NCI-H1092 treated with DMSO at 0.1 percent for 48 hours (cell line): ENCODE measurements at places on chromosomes 4 and X.

DNA sequence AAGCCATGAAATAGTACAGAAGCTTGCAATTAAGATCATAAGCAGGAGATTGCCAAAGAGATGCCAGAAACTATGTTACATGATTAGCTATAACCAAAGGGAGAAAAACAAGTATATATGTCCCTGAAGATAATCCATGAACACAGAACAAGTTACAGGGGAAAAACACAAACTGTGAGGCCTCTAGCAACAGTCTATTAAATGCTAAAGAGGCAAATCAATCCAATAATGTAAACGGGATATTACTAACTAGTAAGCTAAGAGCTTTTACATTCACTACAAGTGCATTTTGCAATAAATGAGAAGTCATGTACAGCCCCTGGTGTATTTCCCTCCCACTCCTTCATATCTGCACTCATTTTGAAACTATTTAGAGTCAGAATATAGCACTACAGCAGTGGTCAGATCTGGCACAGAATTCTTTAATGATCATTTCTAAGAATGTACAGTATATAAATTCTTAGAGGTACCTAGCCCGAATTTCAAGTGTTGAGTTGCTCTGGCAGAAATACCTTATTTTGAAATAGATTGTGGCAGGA, 449.8 kb upstream of the SMIM31 start:
- DNase-seq: no peak

DNA sequence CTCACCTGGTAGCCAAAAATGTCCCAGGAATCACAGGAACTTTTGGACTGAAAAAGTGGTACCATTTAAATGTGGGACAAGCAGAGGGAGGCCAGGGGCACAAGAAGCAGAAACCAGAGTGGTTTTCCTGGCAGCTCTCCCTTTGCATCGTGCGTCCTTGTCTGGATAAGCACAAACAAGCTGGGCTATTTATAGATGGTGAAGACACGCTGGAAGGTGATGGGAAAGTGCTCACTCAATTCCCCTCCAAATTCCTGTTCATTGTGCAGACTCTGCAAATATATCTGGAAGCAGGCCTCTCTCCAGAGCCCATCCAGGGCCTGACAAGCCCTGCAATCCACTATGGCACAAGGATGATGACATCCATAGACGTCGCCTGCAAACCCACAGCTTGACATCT, 63.6 kb upstream of the MAP3K15 start:
- no peak for DNase-seq

DNA sequence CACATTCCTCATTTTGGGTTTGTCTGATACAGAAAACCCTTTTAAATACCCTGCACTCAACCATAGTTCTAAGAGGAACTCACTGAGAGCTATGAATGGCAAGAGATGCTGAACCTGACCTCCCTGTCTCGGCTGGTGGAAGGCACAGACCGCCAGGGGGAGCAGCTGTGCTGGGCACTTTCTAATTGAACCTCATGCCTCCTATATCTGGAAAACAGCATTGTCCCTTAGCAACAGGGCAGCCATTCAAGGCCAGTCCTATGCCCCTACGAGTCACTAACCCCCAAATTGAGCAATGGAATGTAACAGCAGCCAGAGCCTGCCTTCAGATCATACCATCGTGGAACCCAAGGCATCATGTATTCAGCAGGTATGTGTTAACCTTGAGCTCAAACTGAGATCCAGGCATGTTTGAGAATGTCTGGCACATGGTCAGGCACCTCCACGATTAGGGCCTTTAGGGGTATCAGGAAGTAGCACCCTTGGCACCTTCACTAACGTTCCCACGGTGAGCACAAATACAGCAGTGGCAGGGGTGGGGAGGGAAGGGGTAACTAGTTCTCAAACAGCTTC, 5.1 kb downstream of the USP27X start:
- peak; percentile 73 for DNase-seq

GRCh38 chr4:19368800-19369199, 882.9 kb upstream of the SLIT2 start:
- no peak for DNase-seq

DNA sequence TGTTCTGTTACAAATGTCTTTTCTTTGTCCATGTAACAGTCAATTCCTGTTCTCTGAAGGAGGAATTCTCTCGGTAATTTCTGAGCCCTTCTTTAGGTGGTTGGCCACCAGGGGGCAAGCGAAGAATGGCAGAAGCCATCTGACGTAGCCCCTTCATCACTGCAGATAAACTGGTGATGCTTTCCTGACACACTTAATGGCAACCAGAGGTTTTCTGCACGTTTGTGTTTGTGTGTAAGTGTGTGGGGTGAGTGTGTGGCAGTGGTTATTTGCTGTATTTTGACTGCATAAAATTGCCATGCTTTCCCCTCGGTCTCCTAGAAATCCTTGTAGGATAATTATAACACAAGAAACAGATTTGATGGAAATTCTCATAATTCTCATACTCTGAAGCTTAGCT, 64.8 kb upstream of the STOX2 start:
- peak; percentile 60 for DNase-seq

- DNase-seq: no peak
Measured at GRCh38 chr4:128648021-128648420, 161.5 kb upstream of the JADE1 start.

DNA sequence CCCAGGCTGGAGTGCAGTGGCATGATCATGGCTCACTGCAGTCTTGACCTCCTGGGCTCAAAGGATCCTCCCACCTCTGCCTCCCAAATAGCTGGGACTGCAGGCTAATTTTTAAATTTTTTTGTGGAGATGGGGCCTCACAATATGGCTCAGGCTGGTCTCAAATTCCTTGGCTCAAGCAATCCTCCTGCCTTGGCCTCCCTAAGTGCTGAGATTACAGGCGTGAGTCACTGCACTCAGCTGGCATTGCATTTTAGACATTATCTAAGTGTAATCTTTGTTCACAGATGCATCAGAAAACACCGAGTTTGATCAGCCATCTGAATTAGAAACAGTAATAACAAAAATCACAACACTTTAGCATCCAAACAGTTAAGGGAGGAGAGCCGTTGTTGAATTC, 53.4 kb upstream of the CBR4 start:
- DNase-seq: no peak

DNA sequence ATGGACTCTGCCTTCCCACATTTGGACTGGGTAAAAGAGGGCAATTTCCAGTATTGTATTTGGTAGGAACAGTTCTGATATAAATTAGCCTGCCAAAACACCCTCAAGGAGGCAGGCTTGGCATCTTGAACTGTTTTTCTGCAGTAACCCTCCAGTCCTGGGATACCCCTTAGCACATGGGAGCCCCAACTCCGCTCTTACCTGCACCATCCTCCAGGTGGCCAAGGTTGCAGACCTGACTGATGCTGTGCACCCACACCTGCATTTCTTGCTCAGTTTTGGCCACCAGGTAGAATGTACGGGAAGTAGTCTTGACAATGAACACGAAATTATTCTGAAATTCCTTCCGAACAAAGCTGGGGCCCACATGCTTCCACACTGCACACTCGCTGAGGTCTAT, 35.1 kb downstream of the GAB3 start:
- DNase-seq: no peak

- DNase-seq: no peak
Measured at GRCh38 chr4:70749313-70749712, 27.5 kb downstream of the RUFY3 start.

DNA sequence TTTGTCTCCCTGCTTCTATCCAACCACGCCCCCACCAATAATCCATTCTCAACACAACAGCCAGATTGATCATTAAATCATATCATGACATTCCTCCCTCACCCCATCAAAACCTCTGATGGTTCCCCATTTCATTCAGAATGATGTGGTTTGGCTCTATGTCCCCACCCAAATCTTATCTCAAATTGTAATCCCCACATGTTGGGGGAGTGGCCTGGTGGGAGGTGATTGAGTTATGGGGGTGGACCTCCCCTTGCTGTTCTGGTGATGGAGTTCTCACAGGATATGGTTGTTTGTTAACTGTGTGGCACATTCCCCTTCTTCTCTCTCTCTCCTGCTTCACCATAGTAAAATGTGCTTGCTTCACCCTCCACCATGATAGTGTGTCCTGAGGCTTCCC, 23.3 kb downstream of the TRMT2B start:
- DNase-seq: no peak

- no peak for DNase-seq
Measured at GRCh38 chr4:159308566-159309340, 205.9 kb downstream of the RAPGEF2 start.

DNA sequence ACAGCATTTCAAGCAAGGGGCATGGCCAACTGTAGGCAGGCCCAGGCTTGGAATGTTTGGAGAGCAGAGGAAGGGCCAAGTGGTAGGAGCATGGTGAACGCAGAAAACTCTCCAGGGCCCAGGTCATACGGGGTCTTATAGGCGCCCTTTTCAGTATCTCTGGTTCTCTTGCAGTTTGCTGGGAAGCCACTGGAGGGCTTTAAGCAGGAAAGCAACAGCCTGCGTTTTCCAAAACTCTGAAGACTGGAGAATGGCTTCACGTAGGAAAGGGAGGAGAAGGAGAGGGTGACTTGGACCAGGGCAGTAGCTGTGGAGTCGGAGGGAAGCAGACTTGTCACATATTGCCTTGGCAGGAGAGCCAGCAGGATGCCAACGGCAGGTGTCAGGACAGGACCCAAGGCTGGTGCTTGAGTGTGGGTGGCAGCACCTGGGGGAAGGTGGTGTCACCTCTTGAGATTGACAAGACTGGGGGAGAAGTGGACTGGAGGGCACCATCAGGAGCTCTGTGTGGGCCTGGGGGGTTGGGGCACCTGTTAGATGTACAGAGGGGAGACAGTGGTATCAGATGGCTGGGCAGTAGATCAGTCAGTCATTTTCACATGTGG, 21.9 kb downstream of the TKTL1 start:
- DNase-seq: peak; percentile 15

DNA sequence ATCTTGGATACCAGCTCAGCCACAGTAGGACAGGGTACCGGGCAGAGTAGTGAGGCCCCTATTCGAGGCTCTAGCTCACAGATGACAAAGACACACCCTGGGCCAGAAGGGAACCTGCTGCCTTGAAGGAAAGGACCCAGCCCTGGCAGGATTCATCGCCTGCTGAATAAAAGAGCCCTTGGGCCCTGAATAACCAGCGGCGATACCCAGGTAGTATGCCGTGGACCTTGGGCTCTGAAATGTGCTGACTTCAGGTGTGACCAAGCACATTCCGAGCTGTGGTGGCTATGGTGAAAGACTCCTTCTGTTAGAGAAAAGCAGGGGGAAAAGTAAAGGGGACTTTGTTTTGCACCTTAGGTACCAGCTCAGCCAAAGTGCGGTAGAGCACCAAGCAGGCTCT, 14.6 kb downstream of the MED14 start:
- DNase-seq: no peak

DNA sequence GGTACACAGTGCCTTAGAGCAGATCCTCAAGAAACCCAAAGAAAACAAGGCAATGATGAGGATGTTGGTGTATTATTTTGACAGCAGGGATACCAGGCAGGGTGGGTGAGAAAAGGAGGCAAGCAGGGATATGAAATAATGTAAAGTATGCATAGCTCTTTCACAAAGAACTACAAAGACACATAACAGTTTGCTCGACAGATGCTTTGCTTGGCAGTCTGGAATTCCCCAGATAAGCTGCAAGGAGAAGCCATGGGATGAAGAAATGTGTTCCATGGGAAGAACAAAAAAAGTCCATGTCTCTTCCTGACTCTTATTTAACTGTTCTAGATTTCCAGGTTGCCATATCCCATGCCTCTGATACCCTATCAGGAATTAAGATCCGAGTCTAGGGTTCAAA, 75.4 kb downstream of the FAM13A start:
- no peak for DNase-seq

DNA sequence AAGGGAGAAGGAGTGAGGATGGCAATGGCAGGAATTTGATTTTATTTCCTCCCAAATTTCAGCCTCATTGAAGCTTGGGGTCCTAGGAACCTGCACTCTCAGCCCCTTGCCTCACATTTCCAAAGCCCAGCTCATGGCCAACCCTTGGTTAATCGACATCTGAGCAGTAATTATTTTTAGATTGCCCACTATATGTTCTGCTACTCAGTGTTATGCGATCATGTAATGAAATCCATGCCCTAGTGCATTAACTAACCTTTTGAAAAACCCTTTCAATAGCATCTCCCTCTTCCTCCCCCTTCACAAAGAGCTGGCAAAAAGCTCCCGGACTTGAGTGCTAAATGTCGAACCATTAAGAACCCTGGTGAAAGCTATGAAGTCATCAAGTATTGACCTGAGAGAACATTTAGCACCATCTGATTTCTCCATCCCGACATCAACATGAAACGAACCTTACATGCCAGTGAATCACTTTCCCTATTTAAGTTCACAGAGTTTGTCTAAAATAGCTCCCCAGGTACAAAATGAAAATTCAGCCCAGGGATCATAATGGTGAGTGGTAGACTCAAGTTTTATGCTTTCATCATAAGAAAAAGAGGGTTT, 59.2 kb upstream of the RPS6KA3 start:
- DNase-seq: no peak

DNA sequence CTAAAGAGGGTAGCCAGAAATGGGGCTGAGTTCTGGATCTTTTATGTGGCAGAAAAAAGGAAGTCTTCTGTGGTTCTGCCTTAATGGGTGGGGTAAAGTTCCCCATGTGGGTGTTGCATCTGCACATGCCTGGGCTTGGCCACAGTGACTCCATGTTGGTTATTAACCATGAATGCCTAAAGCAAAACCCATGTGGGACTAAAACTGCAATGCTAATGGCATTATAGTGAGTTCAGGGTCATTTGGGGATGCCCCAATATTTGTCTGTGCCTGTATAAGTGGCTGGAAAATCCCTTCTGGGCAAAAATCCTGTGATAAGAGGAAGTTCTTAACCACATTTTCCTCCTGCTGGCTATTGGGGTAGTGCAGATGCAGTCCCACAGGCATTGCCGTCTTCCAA, 857.4 kb downstream of the FAT4 start:
- no peak for DNase-seq

DNA sequence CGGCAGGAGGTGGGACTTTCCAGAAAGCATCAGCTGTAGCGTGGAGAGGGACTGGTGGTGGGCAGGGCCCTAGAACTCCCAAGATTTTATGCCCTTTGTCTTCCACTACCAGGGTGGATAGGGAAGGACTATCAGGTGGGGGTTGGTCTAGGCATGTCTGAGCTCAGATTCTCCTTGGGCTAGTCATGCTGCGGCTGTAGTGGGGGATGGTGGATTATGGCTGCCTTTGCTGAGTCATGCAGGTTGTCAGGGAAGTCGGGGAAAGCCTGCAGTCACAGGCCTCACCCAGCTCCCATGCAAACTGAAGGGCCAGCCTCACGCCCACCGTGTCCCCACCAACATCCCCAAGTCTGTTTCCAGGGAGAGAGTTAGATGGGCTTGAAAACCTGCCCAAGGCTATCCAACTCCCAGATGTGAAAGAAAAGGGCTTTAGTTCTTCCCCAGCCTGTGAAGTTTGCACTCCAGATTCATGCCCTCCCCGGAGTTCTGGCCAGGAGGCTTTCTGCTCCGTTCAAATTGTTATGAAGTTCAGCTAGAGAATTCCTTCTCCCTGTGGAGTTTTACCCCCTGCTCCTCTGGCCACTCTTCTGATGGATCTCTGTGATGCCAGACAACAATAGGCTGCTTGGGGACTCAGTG, 13.4 kb upstream of the MEPE start:
- DNase-seq: no peak

DNA sequence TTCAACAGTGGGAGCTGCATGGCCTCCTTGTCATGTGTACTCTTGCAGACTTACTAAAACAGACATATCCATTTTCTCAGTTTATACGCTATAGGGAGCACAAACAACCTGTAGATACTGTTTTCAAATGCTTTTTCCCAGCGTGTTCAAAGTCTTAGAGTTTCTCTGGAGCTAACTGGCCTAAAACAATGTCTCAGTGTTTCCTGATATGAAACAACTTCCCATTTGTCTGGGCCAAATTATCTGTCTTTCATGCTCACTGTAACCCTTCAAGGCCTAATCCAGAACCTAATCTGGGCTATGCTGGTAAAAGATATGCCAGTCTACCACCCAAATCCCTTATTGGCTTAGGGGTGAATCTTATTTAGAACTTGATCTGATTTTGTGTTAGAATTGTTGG, 38.8 kb downstream of the RAB40A start:
- no peak for DNase-seq
